ENCODE measurements at places on chromosomes 16 and 17.

DNA sequence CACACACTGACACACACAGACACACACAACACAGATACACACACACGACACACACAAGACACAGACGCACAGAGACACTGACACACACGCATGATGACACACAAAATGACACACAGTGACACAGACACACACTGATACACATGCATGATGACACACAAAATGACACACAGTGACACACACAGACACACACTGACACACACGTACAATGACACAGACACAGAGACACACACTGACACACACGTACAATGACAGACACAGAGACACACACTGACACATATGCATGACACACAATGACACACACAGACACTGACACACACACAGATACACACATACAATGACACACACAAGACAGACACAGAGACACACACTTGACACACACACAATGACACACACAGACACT, 10.3 kb downstream of the CACNG1 start:
- DNase-seq = no peak

GRCh38 chr17:49914664-49915063, 54.3 kb upstream of the DLX4 start:
- DNase-seq = no peak

DNA sequence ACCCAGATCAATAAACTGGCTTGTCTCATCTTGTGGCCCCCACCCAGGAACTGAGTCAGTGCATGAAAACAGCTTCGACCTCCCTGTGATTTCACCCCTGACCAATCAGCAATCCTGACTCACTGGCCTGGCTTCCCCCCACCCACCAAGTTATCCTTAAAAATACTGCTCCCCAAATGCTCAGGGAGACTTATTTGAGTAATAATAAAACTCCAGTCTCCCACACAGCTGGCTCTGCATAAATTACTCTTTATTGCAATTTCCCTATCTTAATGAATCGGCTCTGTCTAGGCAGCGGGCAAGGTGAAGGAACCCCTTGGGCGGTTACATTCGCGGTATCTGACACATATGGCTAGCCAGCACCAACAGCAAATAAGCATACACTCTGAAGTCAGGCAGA, 9.8 kb upstream of the RABEP1 start:
- no peak for DNase-seq

GRCh38 chr16:71569621-71570020, 7.3 kb downstream of the TAT start:
- no peak for DNase-seq

DNA sequence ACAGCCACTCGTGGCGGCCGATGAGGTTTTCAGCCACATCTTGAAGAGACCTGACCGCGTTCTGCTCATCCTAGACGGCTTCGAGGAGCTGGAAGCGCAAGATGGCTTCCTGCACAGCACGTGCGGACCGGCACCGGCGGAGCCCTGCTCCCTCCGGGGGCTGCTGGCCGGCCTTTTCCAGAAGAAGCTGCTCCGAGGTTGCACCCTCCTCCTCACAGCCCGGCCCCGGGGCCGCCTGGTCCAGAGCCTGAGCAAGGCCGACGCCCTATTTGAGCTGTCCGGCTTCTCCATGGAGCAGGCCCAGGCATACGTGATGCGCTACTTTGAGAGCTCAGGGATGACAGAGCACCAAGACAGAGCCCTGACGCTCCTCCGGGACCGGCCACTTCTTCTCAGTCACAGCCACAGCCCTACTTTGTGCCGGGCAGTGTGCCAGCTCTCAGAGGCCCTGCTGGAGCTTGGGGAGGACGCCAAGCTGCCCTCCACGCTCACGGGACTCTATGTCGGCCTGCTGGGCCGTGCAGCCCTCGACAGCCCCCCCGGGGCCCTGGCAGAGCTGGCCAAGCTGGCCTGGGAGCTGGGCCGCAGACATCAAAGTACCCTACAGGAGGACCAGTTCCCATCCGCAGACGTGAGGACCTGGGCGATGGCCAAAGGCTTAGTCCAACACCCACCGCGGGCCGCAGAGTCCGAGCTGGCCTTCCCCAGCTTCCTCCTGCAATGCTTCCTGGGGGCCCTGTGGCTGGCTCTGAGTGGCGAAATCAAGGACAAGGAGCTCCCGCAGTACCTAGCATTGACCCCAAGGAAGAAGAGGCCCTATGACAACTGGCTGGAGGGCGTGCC, 30.1 kb downstream of the CIITA start:
- no peak for DNase-seq

GRCh38 chr17:67675481-67675880, 42.3 kb upstream of the NOL11 start:
- no peak for DNase-seq

- DNase-seq = no peak
Observed at GRCh38 chr16:75080205-75081029, 36.2 kb downstream of the LDHD start.
